ENCODE measurements at places on chromosomes 7 and 10. TPM values are rescaled to one million over a fixed set of nuclear protein-coding genes. Genes with fewer than 3 reads are reported as not detected.

Gene SFTPA2
- not detected for total RNA-seq

GRCh38 chr7:25118048-25118753, 6.9 kb downstream of the CYCS start:
- no peak for DNase-seq

DNA sequence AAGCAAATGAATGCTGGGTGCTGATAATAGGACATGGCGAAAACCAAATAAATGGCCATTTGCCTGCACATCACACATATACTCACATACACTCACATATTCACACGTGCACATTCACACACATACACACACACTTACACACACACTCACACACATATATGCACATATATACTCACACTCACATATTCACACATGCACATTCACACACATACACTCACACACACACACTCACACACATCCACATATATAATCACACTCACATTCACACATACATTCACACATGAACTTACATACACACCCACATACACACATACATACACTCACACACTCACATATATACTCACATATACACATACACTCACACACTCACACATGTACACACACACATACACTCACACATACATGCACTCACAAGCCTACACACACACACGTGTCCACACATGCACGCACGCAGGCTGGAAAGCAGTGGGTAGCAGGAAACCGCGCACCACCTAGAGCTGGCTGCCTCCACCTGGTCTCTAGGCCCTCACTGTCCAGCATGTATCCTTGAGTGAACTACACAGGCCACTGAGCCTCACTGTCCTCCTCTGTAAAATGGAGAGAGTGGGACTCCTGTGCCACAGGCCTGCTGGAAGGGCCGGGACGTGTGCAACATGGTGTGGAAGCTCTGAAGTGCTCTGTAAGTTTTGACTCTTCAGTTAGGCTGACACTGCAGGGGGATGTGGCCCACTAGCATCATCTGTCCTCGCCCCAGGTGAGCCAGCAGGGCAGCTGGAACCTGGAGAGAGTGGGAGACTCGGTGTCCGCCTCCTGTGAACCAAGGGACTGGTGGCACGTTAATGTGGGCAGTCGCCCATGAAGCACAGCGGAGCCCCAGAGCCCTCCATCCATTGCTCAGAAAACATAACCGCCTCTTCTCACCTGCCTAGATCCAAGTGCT, 14.9 kb downstream of the TMEM72 start:
- no peak for DNase-seq

GRCh38 chr10:16957038-16957437, 139.8 kb upstream of the RSU1 start:
- no peak for DNase-seq

- DNase-seq = no peak
Observed at GRCh38 chr10:49654036-49654693, 25.3 kb upstream of the C10orf53 start.

DNA sequence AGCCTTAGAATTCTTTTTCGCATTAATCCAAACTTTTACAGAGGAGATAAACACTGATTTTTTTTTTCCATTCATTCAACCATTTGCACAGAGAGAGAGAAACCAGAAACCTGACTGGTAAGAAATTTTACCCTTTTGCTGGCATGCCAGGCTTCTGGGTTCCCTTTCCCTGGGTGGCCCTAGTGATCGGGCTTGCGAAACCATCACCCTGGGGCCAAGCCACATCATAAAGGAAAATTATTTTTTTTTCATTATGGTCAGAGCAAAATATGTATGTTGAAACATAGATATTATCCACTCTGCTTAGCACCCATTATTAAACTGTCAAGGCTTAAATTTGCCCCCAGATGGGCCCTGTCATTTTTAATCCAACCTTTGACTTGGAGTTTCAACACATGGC, 55.4 kb upstream of the INHBA start:
- DNase-seq = no peak

DNA sequence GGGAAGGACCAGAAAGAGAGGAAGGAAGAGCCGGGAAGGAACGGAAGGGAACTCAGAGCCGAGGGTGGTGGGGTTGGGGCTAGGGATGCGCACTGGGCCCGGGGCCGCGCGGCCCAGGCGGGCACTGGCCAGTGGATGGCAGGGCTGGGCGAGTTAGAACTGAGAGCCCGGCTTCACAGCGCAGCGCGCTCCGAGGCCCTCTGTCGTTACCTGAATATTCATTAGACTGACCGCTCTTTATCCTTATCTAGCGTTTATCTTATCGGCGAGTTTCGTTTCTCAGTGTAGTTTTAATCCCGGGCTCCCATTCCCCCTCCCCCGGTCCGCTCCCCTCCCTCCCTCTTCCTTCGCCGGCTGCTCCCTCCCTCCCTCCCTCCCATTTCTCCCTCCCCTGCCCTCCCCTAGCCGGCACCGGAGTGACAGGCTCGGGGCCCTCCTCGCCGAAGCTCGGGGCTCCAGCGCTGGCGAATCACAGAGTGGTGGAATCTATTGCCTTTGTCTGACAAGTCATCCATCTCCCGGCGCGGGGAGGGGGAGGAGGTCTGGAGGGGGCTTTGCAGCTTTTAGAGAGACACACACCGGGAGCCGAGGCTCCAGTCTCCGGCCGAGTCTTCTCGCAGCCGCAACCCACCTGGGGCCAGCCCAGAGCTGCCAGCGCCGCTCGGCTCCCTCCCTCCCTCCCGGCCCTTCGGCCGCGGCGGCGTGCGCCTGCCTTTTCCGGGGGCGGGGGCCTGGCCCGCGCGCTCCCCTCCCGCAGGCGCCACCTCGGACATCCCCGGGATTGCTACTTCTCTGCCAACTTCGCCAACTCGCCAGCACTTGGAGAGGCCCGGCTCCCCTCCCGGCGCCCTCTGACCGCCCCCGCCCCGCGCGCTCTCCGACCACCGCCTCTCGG, at the start of gene PAX2:
Gene PAX2 (plus strand): TSS at position 596 of the 895 bp plus-strand sequence. CDS start 679 bp downstream, outside the sequence.
- peak; percentile 49 for DNase-seq

Gene BEND7
- total RNA-seq = 22.0 TPM

Gene AP1S1
- total RNA-seq = 409 TPM

All from A172 (cell line).